ENCODE measurements at places on chromosomes 1 and 21. TPM values are rescaled to one million over a fixed set of nuclear protein-coding genes. Genes with fewer than 3 reads are reported as not detected.

DNA sequence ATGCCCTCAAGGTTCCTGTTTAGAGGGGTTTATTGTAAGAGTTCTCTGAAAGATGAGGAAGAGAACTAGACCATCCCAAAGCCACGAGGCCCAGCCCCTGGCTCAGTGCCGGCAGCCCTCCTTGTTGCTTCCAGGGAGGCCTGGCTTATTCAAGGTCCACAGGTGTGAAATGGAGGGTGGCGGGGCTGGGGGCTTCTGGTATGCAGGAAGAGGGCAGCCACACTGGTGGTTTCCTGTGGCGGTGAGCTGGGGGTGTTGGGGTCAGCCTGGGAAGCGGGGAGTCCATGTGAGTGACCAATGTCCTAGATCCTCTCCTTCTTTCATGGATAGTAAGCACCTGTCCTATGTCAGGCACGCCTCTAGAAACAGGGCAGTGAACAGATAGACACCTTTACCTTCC lies 138.2 kb downstream of the CAMTA1 start:
- H3K27ac ChIP-seq: no peak overlapping the region
- no peak overlapping the region for H3K4me3 ChIP-seq
- H3K36me3 ChIP-seq: peaks cover 32% of the 10 kb centered on the region
- DNase-seq: no peak

DNA sequence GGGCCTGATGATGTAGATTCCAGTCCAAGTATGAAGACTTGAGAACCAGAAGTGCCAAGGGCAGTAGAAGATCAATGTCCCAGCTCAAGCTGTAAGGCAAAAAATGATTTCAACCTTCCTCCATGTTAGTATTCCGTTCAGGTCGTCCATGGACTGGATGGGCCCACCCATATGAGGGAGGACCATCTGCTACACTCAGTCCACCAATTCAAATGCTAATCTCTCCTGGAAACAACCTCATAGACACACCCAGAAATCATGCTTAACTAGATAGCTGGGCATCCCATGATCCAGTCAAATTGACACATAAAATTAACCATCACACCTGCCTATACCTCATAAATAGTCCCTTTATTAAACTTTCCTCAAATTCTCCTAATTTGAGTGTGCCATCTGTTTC lies 73.3 kb upstream of the NFASC start:
- no peak for DNase-seq
- H3K27ac ChIP-seq: no peak overlapping the region
- no peaks in the 10 kb centered on the region for H3K36me3 ChIP-seq
- H3K4me1 ChIP-seq: no peaks in the 10 kb centered on the region
- no peaks in the 10 kb centered on the region for H3K27me3 ChIP-seq
- no peak overlapping the region for H3K4me3 ChIP-seq

GRCh38 chr1:59396387-59396786 lies 99.5 kb downstream of the FGGY start:
- H3K27ac ChIP-seq: no peak overlapping the region
- H3K27me3 ChIP-seq: no peaks in the 10 kb centered on the region
- 0 out of 2 replicates have a peak, but pooled peaks cover 5% of the 10 kb centered on the region for H3K4me1 ChIP-seq
- no peak overlapping the region for H3K4me3 ChIP-seq
- no peak for DNase-seq

- H3K27me3 ChIP-seq: no peaks in the 10 kb centered on the region
- H3K36me3 ChIP-seq: peaks cover 4% of the 10 kb centered on the region
- no peak overlapping the region for H3K4me3 ChIP-seq
- DNase-seq: no peak
- H3K4me1 ChIP-seq: no peaks in the 10 kb centered on the region
These were observed 16.1 kb upstream of the SLAMF6 start for GRCh38 chr1:160538985-160539651.

Gene AGMAT
- total RNA-seq: 4.0 TPM

Gene CEP170
- total RNA-seq: 97.7 TPM

Gene KLHL12
- total RNA-seq: 40.0 TPM

Gene GRIK3
- 1.7 TPM for total RNA-seq
